ENCODE measurements at places on chromosomes 4 and X.

- no peak for DNase-seq
Measured at GRCh38 chr4:3703343-3703676, 62.9 kb upstream of the ADRA2C start.

DNA sequence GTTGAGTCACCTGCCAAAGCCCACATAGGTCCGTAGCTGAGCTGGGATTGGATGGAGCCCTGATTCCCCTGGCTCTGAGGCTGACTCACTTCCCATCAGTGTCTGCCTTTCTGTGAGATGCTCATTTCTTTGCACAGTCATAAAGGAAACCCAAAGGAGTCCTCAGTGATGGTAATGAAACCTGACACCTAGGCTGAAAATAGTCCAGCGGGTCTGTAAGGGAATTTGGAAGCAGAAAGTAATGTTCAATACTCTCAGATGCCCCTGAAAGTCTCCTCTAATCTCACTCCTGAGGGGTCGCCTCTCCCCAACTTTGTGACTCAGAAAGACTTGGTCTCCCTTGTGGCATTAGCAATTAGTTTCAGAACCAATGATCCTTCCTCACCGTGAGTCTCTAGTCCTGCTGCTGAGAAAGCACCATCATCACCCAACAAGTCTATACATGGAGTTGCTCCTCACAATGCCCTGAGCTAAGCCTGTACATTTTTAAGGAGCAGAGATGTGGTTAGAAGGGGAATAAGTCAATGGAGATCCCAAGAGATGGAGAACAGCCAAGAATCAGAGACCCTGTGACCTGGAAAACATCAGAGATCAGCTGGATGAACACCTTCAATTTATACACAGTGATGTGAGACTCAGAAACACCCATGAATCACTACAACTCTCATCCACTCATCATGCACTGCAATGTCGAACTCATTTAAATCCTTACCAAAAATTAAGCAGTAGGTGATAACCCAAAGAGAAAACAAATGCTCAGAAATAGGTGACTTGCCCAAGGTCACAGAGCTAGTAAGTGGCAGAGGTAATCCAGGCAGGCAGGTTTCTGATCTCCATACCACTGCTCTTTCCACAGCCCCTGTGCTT, 219.0 kb upstream of the CPEB2 start:
- DNase-seq, result no peak

- peak; percentile 3 for DNase-seq
Measured at GRCh38 chr4:129822701-129823100, 726.7 kb downstream of the C4orf33 start.

DNA sequence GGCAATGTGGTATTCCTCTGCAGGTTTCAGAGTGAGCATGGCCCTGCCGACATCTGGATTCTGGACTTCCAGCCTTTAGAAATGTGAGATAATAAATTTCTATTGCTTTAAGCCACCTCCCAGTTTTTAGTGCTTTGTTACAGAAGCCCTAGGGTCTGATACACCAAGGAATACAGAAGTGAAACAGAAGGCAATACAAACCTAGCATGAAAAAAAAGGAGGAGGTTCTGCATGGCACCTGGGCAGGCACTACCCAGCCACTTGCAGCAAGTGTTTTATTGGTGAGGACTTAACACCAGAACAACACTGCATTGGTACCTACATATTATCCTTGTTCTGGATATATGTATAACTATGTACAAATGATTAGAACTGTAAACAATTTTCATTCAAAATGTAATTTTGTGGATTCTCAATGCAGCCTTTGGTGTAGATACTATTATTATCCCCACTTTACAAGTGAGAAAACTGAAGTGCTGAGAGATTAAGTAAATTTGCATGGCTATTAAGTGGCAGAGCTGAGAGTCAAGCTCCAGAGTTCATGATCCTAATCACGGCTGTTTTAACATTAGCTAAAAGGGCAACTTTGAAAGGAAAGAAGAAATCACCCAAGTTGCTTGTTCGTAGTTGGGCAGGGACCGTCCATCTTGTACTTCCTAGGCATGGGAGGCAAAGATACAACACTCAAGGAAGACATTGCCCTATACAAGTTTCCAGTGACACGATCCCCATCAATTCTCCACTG, 71.8 kb downstream of the IL21 start:
- no peak for DNase-seq

GRCh38 chrX:147893741-147894140, 18.0 kb upstream of the FMR1 start:
- DNase-seq, result no peak

GRCh38 chrX:136209016-136209738, 42.0 kb downstream of the MAP7D3 start:
- peak; percentile 47 for DNase-seq

DNA sequence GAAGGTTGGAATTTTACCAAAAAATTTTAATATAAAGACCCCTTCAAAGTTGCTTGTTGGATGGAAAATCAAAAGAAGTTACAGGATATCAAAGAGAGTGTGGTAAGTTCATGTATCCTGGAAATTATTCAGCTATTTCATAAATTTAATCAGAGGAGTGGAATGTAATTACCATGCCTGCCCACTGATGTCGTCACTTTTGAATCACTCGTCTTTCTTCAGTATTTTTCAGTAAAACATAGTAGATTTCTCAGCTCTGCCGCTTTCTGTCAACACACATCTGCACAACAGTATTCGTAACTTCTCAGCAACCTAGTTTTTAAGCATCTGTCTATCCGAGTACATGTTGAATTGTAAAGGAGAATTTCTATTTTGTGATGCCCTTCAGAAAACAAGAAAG, 2163.0 kb upstream of the AGA start:
- no peak for DNase-seq

DNA sequence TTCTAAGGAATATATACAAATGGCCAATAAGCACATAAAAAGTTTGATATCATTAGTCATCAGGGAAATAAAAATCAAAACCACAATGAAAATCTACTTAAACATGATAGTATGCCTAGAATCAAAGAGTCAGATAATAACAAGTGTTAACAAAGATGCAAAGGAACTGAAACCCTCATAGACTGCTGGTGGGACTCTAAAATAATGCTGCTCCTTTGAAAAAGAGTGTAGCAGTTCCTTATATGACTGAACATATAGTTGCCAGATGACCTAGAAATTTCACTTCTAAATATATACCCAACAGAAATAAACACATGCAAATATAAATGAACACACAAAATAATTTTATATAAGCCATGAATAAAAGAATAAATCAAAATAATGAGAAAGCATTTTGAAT, 205.1 kb upstream of the CTSO start:
- no peak for DNase-seq
